ENCODE measurements at places on chromosomes 11 and 22.

DNA sequence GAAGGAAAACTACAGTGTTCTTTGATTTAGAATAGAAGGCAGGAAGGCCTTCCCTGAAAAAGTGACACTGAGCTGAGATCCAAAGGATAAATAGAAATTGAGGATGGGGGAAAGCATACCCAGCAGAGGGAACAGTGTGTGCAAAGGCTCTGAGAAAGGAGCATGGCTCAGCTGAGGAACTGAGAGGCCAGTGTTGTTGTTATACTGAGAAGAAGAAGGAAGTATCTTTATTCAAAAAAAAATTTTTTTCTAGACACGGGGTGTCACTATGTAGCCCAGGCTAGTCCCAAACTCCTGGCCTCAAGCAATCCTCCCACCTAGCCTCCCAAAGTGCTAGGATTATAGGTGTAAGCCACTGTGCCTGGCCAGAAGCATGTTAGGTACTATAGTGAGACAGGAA, 3.5 kb upstream of the PIK3C2A start:
- no peak for DNase-seq

- peak; percentile 50 for DNase-seq
These were observed 16.4 kb upstream of the CSRP3 start for GRCh38 chr11:19218216-19218615.

- DNase-seq = no peak
These were observed 44.9 kb downstream of the C11orf58 start for GRCh38 chr11:16783321-16783801.

DNA sequence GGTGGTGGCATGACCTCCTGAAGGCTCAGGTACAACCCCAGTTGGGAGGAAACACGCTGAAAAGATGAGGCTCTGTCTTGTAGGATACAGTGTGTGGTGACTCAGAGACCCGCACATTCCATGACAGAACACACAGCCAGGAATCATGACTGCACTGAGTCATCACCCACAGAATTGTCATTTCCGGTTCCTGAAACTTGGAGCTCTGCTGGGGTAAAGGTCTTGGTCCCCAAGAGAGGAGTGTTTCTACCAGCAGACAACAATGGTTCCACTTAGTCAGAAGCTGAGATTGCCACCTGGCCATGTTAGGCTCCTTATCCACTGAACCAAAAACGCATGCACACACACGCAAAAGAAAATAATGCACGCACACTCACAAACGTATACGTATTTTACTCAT, 31.5 kb upstream of the CYB5R3 start:
- DNase-seq = no peak

- peak; percentile 46 for DNase-seq
These were observed 638 bp downstream of the NRGN start for GRCh38 chr11:124740277-124740882.

DNA sequence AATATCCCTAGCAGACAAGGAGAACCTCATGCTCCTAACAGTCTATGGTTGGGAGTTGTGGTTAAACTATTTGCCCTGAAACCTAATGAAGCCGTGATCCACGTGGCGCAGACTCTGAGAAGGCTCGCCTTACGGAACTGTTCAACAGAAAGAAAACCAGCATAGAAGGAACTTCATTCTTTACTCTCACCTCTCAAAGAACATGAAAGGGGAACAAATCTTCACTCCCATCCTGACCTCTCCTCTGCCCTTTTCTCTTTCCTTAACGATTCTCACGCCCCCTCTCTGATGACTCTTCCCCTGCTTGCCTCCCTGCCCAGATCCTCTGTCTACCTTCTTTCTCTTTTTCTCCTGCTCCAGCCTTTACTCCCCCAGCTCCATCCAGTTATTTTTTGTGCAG, 54.2 kb downstream of the IRAG1 start:
- DNase-seq = no peak

DNA sequence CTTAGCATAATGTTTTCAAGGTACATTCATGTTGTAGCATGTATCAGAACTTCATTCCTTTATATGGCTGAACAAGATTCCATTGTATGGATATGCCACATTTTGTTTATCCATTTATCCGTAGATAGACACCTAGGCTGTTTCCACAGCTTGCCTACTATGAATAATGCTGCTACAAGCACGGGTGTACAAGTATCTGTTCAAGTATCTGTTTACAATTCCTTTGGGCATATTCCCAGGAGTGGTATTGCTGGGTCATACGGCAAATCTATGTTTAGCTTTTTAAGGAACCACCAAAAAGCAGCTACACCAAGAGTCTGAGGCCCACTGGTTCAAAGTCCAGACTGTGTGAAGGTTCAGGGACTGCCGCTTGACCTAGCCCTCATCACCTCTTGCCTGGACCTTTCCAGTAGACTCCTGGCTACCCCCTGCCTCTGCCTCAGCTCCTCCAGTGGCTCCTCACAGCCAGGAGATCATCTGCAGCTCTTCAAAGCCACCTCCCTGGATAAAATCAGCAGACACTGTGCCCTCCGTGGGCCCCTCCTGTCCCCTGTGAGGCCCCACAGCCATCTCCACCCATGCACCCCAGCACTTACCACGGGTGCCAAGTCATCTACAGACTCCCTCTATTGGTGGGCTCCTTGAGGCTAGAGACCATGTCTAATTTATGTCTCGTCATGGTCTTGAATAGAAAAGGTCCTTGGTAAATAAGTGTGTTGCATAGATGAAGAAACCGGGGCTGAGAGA, 160.3 kb downstream of the MN1 start:
- DNase-seq = no peak

DNA sequence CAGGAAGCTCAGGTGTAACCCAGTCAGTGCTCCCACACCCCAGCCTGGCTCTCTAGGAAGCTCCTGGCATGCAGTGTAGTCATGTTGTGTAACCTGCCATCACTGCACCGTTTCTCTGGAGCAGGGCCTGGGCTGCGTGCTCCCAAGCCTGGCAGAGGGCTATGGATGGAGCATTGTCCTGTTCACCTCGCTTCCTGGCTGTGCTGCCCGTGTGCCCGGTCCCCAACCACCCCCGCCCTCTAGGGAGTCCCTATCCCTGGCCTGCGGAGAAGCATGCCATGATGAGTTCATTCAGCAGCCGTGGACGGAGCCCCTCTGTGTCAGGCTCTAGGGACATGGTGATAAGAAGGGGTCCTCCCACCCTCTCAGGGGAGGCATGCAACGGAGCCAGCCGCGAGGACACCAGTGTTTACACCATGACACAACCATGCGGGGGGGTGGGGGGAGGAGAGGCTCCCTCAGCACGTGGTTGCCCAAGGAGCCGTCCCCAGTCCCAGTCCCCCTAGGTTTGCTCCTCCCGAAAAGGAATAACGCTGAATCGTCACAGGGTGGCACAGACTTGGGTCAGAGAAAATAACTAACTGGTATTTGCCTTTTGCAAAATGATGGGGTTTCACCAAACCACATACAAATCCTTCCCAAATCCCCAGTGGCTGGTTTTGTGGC, 73.1 kb downstream of the FBLN1 start:
- no peak for DNase-seq

DNA sequence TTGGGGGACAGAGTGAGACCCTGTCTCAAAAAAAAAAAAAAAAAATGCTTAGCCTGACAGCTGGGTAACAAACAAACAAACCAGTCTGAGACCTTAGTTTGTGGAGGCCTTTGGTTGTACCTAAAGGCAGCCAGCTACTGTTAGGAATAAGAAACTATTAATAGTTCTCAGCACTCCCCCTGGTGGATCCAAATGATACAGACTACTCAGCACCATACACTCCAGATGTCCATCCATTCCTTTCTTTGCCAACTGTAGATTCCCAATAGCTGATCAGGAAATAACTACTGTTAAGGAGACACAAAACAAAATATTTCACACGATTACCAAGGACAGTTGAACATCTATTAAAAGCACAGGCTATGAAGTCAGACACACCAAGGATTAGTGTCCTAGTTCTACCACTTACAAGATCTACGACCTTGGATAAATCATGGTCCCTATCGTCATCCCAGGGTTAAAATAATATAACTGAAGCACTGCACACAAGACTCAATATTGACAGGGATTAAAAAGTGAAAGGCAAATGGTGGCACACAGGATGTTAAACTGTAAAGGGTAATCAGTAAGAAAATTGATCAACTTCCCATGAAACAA, 17.2 kb downstream of the CLDN25 start:
- DNase-seq = peak; percentile 10

GRCh38 chr11:74559934-74560309, 32.5 kb upstream of the POLD3 start:
- DNase-seq = no peak

- DNase-seq = no peak
These were observed 147.6 kb downstream of the FBXO7 start for GRCh38 chr22:32622004-32622743.

- DNase-seq = no peak
These were observed 163.5 kb downstream of the CSNK2A3 start for GRCh38 chr11:11189506-11189905.

- DNase-seq = no peak
These were observed 84.4 kb downstream of the TP53I11 start for GRCh38 chr11:44866286-44866685.

- no peak for DNase-seq
These were observed 45.5 kb upstream of the IGLL5 start for GRCh38 chr22:22842085-22842484.

DNA sequence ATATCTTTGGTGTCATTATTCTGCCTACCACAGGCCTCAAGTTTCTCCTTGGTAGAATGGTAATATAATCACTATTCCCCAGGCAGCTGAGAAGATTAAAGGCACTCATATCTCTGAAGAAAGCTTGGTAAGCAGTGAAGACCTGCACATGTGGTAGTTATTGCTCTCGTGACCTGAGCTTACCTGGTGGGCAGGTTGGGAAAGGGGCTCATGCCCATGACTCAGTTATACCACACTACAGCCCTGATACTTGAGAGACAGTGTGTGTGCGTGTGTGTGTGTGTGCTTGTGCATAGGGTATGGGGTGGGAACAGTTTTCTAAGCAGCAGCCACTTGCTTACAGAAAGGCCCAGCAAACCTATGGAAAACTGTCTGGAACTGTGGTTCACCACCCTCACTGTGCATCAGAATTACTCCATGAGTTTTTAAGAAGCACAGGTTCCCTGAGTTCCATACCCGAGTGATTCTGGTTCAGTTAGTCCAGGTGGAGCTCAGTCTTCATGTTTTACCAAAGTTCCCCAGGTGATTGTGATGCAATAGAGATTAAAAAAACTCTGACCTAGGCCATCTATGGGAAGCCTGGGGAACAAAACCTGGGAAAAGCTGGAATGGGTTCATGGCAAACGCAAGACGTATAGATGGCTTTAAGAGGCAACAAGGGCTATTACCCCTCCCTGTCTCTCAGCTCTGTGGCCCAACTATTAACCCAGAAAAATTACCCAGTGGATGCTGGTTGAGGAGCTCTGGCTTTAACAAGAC, 79.0 kb upstream of the ZBED5 start:
- no peak for DNase-seq

DNA sequence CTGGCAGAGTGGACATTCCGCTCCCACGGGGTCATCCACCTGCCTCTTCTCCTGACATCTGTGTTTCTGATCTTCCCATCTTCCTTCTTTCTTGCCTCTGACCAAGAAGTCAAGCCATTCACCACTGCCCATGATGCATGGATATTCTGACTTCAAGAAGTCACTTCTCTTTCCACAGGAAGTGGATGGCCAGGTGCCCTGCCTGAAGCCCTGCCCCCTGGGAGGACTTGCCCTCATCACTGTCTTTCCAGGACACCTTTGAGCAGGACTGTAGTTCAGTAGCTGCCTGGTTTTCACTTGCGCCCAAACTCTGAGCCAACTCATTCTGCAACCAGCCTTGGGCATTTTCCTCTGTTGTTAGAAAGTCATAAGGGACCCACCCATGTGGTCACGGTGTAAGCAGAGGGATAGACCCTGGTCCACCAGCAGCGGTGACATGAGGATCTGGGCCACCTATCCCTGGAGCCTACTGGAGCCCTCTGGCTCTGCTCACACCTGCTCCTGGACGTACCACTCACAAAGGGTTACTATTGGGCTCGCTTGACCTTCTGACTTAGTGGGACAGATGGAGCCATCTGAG, 6.9 kb downstream of the CYTH4 start:
- DNase-seq = no peak

- no peak for DNase-seq
These were observed 49.4 kb downstream of the CLMP start for GRCh38 chr11:123145661-123146060.

DNA sequence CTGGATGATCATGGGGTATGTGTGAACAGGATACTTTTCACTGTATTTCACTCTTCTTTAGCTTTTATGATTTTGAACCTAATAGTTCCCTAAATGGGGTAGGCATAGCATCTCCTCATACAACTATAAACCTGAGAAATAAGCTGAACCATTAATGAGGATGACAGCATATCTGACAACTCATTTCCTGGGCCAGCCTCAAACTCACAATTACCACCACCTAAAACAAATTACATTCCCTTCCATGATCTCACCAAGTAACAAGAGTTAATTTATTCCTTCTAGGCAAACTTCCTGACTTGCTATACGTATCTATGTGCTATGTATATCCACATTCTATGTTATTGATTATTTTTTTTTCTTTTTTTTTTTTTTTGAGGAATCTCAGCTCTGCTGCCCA, 23.0 kb downstream of the SIK3 start:
- no peak for DNase-seq

GRCh38 chr11:59261150-59261549, 48.4 kb upstream of the MPEG1 start:
- DNase-seq = peak; percentile 84

Measured in NCI-H345 (cell line).